ENCODE measurements at places on chromosomes 3 and 15.

DNA sequence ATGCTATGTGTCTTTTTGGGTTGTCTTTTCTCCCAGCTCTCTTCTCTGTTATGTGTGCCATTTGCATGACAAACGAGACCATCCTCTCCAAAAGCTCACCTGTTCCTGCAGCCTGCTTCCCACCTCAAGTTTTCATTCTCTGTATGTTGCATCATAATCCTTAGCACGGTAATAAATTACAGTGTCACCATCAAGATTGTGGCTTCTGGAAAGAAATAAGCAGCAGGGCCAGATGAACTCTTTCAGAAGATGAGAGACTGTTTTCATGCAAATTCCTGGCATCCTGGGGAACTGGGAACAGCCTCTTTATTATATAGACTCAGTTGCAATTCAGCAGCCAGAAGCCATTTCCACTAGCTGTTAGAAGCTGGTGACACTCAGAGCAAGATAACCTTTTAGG is 436.7 kb downstream of the EPHB1 start:
- DNase-seq: no peak

DNA sequence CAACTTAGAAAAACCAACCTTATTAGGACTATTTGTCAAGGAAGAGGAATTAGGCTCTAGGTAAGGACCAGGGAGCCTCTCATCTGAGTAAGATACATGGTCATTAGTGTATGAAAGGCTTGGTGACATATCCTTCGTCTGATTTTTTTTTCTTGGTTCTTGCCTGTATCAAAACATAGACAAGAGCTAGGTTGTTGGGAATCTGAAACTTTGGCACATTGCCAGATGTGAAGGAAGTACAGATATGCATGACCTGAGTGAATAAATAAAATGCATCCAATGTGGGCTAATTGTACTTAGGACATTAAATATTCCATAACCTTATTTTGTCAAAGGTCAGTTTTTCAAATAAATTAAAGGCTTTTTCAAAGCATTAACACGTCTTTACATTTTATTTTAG is 151.8 kb downstream of the SYNPR start:
- DNase-seq: no peak

DNA sequence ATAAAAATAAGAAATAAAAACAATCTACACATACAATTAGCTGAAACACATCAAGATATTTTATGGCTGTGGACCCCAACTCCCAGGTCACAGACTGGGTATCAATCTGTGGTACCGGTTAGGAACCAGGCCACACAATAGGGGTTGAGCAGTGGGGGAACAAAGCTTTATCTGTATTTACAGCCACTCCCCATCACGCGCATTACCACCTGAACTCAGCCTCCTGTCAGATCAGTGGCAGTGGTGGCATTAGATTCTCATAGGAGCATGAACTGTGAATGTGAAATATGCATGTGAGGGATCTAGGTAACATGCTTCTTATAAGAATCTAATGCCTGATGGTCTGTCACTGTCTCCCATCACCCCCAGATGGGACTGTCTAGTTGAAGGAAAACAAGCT is 17.7 kb upstream of the DNAJC19 start:
- DNase-seq: no peak

DNA sequence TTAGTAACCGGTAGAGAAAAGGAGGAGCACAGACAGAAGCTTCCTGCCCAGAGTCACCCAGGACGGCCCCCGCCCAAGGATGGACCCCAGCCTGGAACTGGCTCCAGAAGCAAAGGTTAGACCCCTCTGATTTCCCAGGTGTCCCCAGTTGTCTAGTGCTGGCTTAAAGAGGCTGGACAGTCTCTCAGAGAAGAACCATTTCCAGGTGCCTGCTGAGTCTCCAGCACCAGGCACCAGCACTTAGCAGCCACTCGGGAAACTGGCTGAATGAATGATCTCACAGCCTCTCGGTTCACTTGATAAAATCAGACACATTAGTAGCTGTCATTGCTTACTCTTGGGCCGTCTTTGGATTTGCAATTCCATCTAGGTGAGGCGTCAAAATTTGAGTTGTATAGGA is 139.7 kb upstream of the HES1 start:
- DNase-seq: no peak

DNA sequence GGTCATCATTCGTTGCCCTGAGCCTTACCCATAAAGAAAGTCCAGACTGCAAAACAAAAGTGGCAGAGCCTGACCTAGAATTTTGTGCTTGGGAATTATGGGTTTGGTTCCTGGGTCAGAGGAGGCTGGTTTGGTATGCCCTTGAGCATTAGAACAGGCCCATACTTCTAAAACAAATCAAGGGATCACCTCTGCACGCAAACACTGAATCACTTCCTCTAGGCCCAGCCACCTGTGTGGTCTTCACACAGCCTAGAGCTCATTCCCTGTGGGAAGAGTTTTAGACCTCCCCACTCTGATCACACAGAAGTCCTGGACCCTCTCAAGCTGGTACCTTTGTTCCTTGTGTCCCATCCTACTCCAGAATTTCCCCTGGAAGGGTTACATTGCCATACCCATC is 59.4 kb downstream of the B3GNT5 start:
- no peak for DNase-seq

GRCh38 chr3:74091204-74091603 is 466.5 kb upstream of the PDZRN3 start:
- DNase-seq: no peak

- no peak for DNase-seq
Measured at GRCh38 chr3:115943579-115943978, 320.3 kb downstream of the GAP43 start.

All from Kasumi-1 (cell line).